Kidney capillary endothelial cell (primary cell): ENCODE measurements at places on chromosomes 11 and 22.

DNA sequence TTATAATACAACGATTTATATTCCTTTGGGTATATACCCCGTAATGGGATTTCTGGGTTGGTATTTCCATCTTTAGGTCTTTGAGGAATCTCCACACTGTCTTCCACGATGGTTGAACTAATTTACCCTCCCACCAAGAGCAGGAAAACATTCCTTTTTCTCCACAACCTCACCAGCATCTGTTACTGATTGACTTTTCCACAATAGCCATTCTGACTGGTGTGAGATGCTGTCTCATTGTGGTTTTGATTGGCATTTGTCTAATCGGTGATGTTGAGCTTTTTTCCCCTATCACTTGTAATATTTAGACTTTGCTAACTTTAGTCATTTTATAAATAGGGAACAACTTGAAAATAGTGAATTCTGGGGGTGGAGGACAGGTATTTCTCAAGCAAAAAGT lies 58.1 kb downstream of the PPFIA1 start:
- no peak for DNase-seq

DNA sequence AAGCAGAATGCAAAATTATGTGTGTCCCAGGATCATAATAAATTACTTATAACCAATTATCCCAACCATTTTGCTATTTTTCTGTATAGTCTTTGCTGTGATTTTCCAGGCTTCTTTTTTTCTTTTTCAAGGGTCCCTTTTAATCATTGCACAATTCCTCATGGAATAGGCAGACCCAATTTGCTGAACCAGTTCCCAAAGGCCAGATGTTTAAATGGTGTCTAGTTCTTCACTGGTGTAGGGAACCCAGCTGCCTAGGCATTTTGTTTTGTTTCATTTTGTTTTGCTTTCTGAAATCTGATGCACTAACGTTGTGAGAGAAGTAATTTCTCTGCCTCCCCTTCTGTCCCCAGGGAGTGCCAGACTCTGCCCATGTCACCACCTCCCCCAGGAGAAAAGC lies 60.4 kb downstream of the CHST1 start:
- DNase-seq = no peak

DNA sequence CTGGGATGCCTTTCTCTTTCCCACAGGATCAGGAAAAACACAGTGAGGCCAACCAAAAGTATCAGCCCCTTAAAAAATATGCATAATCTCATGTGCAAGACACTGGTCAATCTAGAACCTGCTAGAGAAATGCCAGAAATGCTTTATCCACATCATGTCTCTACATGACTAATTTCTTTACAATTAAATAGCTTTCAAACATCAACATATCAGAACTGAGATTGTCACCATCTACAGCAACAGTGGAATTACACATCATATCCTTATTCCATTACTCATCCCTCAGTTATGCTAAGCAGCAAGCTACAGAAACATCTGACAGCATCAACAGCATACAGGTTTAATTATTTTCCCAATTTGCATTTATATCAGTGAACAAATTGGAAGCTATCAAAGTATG lies 78.8 kb downstream of the DDIAS start:
- DNase-seq = peak; percentile 95

GRCh38 chr11:78000193-78000592 lies 5.7 kb upstream of the INTS4 start:
- peak; percentile 71 for DNase-seq

GRCh38 chr11:119482521-119483011 lies 59.6 kb upstream of the THY1 start:
- no peak for DNase-seq

- DNase-seq = no peak
Measured at GRCh38 chr22:22408731-22409696, 99.5 kb downstream of the ZNF280B start.

- no peak for DNase-seq
Measured at GRCh38 chr11:29272019-29272654, 744.7 kb downstream of the KCNA4 start.

DNA sequence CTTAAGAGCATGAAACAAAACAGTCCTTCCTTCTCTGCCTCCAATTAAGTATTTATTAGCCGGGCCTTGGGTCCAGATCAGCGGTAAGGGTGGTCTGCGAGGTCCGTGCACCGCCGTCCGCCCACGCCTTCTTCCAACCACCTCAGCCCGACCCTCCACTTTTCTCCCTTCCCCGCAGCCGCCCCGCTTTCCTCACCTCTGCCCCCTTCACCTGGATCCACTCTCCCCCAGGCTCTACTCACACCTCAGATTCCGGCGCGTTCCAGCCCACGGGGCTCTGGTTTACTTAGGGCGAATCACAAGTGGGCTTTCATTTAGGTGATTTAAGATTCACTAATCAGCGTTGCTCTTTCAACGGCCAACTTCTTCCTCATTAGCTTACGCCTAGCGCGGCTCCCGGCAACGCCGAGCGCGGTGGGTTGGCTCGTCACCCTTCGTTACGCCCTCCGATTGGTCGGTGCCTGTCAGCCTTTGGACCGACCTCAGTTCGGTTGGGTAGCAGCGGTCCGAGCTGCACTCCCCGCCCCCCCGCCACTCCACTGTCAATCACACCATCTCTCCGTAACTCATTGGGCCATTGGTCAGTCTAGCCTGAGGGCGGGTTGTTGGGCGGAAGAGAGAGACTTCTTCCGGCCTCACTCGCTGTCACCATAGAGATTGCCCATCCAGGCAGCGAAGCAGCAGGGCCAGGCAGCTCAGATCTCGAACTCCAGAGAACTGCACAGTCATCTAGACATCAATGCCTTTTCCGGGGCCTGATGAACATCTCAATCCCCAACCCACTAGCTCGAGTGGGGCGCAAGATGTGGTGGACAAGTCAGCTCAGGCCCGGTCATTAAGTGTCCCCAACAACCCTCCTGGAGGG lies at the start of gene TMEM218:
Gene TMEM218, minus strand, starts transcription at position 284 of the 865 bp plus-strand sequence. CDS start 9,385 bp downstream, outside the sequence.
- DNase-seq = peak; percentile 98

- DNase-seq = no peak
Measured at GRCh38 chr11:113457784-113458183, 17.4 kb downstream of the DRD2 start.

DNA sequence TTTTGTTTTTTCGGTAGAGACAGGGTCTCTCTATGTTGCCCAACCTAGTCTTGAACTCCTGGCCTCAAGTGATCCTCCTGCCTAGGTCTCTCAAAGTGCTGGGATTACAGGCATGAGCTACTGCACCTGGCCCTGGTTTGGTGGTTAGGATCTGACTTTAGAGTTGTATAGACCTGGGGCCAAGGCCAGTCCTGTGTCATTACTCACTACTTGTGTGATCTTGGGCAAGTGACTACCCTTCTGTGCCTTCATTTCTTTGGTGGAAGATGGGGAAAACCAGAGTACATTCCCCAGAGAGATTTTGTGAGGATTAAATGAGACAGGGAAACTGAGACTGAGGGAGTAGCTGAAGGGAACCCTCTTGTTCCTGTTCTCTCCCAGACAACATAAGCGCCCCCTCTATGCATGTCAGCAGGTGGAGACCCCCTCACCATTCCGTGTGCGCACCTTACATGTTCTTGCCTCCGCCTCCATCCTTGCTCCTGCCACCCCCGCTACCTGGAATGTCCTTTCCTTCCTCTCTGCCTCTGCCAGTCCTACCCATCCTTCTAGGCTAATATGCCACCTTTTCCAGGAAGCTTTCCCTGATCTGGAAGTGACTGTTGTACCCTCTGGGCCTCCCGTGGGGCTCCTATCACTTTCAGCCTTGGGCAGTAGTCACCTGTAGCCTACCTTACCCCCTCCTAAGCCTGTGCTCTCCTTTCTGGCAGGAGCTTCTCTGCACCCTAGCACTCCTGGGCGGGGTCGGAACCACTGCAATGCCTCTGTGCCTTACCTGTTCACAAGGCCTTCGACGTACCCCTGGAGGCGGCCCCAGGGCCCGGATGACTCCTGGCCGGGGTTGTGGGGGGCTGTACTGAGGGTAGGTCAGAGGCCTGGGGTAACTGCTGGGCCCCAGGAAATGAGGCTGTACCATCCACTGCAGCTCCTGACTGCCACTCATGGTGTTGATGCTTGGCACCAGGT lies 3.9 kb downstream of the FOSL1 start:
- no peak for DNase-seq

- no peak for DNase-seq
Measured at GRCh38 chr11:34643846-34644245, 23.0 kb downstream of the EHF start.

GRCh38 chr22:42301742-42302102 lies 31.3 kb upstream of the TCF20 start:
- DNase-seq = no peak

- DNase-seq = no peak
Measured at GRCh38 chr11:112612250-112612849, 348.9 kb upstream of the NCAM1 start.

- no peak for DNase-seq
Measured at GRCh38 chr11:1064167-1064566, 10.5 kb upstream of the MUC2 start.

DNA sequence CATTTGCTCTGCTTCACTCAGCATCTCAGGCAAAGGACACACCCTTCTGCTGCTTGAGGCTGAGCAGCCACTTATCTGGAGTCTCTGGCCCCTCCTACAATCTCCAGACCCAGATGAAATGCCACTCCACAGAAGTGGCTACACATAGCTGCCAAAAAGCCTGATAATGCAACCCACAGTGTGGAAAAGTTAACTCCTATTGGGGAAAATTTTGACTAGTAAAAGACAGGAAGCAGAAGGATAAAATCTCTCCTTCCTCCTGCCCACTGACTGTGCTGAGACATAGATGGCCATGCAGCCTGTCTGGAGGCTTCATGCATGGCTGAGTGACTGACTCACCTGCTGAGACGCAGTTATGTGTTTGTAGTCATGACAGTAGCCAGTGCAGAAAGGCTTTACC lies 92.3 kb upstream of the TEAD1 start:
- peak; percentile 61 for DNase-seq

GRCh38 chr11:109196016-109196415 lies 226.0 kb upstream of the C11orf87 start:
- no peak for DNase-seq

DNA sequence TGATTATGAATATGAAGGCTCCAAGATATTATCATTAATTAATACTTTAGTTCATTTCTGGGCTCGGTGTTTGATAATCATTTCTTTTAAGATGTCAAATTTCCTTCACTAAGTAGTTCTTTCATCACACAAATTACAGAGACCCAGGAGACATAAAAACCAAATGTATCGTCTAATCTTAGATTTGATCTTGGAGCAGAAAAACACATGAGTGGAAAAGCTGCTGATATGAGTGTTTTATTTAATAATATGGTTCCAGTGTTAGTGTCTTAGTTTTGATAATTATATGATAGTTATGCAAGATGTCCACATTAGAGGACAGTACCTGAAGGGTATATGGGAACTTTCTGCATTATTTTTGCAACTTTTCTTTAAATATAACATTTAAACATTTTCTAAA lies 494.5 kb upstream of the RAG2 start:
- DNase-seq = no peak

DNA sequence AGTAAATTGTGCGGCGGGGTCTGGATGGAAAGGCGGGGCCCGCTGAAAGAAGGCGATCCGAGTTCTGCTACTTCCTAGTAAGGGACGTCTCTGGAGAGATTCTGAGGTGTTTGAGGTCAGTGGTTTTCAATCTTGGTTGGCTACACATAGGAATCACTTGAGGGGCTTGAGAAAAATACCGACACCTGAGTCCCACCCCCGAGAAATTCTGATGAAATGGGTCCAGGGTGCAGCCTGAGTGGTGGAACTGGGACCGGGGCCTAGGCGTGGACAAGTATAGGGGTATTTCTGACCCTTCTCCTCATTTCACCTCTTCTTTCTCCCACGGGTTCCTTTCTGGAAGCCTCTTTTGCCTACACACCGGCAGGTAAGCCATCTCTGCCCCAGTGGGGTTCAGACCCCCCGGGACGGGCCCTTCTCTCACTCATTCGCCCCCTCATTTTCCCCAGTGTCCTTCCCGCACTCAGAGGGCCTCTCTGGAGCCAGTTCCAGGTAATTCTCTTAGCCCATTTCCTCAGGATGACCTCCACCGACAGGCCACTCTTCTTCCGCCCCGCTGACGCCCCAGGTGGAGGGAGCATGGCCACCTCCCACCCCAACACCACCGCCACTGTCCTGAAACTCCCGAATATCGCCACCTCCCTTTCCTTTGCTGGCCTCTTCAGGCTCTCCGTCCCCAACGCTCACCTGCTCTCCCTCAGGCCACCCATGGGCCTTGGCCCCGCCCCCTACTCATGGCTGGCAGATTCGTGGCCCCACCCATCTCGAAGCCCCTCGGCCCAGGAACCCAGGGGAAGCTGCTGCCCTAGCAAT lies 11.8 kb downstream of the ROBO3 start:
- DNase-seq = peak; percentile 82

DNA sequence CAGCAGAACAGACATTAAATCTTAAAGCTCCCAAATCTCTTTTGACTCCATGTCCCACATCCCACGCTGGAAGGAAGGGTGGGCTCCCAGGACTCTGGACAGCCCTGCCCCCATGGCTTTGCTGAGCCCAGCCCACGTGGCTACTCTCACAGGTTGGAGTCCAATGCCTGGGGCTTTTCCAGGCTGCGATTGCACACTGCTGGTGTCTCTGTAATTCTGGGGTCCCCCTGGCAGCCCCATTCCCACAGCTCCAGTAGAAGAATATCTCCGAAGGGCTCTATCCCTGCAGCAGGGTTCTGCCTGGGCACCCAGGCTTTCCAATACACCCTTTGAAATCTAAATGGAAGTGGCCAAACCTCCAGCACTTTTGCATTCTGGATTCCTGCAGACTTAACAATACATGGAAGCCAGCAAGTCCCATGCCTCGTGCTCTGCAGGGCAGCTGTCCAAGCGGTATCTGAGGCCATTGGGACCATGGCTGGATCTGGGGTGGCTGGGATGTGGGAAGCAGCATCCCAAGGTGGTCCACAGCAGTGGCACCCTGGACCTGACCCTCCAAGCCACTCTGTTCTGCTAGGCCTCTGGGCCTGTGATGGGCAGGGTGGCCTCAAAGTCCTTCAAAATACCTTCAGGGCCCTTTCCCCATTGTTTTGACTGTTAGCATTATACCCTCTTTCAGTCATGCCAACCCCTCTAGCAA lies 47.9 kb upstream of the TH start:
- no peak for DNase-seq

- DNase-seq = no peak
Measured at GRCh38 chr11:112248201-112248600, 12.5 kb downstream of the PLET1 start.

- no peak for DNase-seq
Measured at GRCh38 chr11:75771646-75772410, 3.2 kb downstream of the DGAT2 start.

DNA sequence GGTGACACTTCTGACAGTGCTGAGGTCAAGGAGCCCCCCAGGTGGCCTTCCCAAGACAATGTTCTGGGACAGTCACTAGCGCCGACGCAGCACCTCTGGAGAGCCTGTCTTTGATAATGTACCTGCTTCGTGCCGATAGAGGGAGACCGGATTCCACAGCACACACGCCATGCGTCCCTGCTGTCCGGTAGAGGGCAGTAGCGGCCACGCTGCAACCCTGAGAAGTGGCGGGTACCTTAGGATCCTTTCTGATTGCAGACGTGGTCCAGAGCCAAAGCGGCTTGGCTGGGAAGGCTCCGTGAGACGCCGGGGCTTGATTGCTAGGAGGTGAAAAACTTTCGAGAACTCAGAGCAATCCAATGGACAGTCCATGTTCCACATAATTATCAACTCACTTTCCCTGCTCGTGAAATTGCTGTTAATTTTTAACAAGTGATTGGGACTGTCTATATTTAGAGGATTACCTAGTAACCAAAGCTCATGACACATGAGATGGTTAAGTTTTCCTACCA lies 11.4 kb upstream of the BARX2 start:
- peak; percentile 79 for DNase-seq

- DNase-seq = no peak
Measured at GRCh38 chr11:76524919-76525318, 80.1 kb downstream of the EMSY start.
